Neuronal stem cell (in vitro differentiated cells): ENCODE measurements at places on chromosomes 12 and 14.

- no peak for DNase-seq
Measured at GRCh38 chr14:61542848-61543790, 152.2 kb upstream of the HIF1A start.

GRCh38 chr14:78767436-78767835 lies 597.3 kb downstream of the NRXN3 start:
- no peak for DNase-seq

DNA sequence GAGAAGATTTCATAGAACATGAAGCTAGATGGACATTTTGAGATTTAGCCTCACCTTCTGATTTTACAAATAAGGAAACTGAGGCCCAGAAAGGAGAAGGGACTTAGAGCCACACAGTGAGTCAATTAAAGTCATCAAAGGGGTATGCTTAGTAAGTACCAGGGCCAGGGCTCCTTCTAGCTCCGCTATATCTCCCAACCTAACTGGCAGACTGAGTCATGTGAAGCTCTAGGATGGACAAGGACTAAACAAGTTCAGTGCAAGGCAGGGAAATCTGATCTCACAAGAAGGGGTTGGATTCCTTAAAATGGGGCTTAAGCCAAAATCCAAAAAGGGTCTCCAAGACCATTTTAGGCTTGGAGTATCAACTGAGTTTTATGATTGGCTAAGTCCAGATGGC lies 215.8 kb downstream of the PHLDA1 start:
- DNase-seq = no peak

DNA sequence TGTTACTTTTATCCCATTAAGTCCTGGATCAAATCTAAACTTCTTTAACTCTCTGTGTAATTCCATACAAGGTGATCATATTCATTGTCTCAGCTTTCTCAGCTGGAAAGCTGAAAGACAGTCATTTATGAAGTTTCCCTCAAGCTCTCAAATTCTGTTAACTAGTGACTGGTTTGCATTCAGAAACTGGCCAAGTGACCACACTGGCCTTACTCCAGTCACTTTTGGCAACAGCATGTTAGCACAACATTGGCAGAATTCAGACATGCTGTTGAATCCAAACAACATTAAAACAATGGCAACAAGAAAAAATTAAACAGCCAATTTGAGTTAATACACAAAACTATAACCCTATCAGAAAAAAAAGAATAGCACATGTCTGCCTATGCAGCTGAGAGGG lies 343.3 kb downstream of the MDGA2 start:
- DNase-seq = no peak

GRCh38 chr14:90514566-90514965 lies 117.7 kb downstream of the CALM1 start:
- no peak for DNase-seq

GRCh38 chr14:55964091-55964490 lies 154.1 kb upstream of the PELI2 start:
- DNase-seq = no peak

DNA sequence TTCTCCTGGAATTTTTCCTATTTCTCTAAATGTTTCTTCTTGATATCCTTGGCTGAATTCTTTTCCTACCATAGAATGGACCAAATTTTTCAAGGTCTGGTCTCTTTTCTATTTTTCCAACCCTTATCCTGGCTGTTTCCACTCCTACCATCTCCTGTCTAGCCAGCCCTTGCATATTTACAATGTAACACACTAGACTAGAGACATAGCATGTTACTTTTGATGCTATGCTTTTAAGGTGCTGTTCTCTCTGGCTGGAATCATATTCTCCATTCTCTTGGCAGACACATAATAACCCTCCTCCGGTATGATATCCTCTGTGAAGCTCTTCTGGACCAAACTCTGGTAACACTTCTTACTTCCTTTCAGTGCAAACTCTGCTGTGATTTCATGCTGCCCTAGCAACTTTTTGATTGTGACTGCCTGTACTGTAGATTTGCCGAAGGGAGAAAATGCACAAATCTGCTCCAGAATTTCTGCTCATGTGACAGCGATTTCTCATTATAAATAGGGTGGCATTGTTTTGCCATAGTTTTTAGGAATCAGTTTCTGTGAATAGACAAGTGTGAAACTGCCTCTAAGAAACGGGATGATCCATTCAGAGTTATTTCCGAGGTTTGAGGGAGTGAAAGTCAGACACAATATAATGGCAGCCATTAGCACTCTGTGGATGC lies 284.4 kb downstream of the MDGA2 start:
- no peak for DNase-seq

GRCh38 chr14:50937325-50937724 lies 7.0 kb downstream of the PYGL start:
- DNase-seq = no peak

DNA sequence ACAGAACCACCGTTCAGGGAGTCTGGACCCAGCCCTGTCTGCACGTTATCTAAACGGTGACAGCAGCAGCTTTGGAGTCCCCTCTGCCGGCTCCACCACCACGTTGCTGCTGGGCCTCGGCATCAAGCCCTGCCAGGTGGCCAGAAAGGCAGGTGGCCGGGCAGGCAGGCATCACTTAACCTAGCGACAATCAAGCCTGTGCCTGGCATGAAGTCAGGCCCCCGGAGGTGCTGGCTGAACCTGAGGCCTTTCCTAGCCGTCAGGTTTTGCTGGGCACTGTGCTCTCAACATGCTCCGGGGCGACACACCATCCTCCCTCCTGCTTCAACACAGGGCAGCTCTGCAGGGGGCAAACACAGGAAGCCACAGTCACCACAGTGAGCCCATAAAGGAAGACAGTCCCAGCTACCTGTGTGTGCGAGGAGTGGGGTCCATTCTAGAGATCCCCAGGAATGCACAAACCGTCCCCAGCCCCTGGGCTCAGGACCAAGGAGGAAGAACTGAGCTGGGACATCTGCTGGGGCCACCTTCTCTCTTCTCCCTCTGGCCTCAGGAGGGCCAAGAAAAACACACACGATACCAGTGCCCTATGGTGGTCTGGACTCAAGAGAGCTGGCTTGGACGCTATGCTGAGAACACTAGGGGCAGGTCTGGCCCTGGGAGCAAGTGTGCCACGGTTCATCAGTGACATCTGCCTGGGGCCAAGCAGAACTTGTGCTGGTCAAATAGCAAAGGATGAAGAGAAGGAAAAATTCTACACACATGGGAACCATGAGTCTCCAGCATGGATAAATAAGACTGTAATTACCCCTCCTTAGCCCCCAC lies 44.7 kb downstream of the CCDC88C start:
- DNase-seq = no peak

GRCh38 chr12:31020385-31021166 lies 53.1 kb upstream of the DDX11 start:
- no peak for DNase-seq

DNA sequence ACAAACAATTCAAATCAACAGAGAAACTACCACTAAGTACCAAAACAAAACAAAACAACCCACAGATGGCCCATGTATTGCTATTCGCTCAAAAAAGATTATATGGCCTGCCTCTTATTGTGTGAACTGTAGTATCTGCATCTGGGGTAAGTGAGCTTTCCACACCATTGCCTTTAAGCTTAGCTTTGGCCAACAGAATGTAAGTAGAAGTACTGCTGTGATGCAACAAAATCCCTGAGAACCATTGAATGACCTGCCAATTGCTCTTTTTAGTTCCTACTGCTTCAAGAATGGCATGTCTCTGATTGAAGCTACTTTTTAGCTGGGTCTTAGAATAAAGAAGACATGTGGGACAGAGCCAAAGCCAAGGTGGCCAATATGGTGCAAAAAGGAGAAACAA lies 32.5 kb downstream of the PPFIA2 start:
- no peak for DNase-seq

GRCh38 chr12:91194500-91194899 lies 11.9 kb upstream of the DCN start:
- DNase-seq = no peak

DNA sequence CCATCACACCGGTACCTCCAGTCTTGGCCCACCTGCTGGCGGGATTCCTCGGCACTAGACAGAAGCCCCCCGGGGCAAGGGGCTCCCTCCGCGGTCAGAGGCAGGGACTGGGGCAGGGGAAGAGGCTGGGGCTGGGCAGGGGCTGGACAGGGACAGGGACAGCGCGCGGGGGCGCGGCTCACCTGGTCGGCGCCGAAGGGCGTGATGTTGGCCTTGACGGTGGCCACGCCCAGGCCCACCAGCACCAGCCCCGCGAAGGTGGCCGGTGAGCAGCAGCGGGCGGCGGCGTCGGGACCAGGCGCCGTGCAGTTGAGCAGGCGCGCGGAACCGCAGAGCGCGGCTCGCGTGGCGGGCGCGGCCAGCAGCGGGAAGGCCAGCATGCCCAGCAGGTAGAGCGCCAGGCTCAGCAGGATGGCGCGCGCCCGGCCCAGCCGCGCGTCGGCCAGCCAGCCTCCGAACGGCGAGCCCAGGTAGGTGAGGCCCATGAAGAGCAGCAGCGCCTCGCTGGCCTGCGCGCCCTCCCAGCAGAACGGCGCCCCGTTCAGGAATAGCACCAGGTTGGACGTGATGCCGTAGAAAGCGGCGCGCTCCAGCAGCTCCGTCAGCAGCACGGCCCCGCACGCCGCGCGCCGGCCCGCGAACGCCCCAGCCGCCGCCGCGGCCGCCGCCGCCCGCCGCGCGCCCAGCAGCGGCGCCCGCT lies 392 bp downstream of the SLC15A4 start:
- no peak for DNase-seq

- no peak for DNase-seq
Measured at GRCh38 chr12:131507881-131508280, 203.0 kb upstream of the SFSWAP start.

GRCh38 chr14:76647697-76648298 lies 113.5 kb upstream of the VASH1 start:
- DNase-seq = peak; percentile 30

DNA sequence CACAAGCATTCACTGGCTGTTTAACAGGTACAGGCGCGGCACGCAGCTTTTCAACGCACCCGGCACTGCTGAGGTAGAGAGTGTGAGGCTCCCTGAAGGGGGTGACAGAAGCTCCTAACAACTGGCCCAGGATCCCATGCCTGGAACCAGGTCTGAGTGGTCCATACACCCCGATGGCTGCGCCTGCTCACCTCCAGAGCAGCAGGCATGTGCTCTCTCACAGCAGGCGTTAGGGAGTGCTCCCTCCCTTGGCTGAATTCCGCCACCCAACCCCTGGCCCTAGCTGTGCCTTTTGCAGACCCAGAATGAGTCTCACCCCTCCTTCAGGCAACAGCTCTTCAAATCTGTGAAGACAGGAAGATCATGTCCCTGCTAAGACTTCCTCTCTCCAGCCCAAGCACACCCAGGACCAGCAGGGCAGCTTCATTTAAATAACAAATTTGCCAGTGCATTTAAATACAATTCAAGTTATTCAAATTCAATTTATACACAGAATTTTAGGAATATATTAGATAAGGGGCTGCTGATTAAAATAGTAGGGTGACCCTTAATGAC lies 86.0 kb downstream of the SETD3 start:
- no peak for DNase-seq

- no peak for DNase-seq
Measured at GRCh38 chr14:23060536-23061260, 3.4 kb upstream of the CDH24 start.

DNA sequence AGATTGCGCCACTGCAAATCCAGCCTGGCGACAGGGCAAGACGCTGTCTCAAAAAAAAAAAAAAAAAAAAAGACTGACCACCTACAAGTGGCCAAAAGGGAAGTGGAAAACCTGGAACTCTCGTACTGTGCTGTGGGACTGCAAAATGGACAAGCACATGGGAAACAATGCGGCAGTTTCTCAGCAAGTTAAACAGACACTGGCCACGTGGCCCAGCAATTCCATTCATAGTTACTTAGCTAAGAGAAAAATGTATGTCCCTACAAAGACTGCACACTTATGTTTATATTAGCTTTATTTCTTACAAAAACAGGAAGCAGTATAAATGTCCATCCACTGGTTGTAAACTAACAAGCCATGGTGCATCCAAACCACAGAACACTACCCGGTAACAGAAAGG lies 5.6 kb downstream of the CHFR start:
- no peak for DNase-seq

- peak; percentile 14 for DNase-seq
Measured at GRCh38 chr12:130014485-130014807, 110.6 kb upstream of the TMEM132D start.

GRCh38 chr14:79293482-79294177 lies 917.7 kb downstream of the DIO2 start:
- no peak for DNase-seq

DNA sequence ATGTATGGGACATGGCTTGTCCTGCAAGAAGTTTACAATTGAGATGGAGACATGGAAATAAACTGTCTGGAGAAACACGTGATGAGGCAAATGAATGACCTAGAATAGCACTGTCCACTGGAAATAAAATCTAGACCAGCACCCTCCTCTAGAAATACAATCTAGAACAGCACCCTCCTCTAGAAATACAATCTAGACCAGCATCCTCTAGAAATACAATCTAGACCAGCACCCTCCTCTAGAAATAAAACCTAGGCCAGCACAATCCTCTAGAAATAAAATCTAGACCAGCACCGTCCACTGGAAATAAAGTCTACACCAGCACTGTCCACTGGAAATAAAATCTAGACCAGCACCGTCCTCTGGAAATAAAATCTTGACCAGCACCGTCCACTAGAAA lies 69.2 kb upstream of the RFLNA start:
- no peak for DNase-seq

DNA sequence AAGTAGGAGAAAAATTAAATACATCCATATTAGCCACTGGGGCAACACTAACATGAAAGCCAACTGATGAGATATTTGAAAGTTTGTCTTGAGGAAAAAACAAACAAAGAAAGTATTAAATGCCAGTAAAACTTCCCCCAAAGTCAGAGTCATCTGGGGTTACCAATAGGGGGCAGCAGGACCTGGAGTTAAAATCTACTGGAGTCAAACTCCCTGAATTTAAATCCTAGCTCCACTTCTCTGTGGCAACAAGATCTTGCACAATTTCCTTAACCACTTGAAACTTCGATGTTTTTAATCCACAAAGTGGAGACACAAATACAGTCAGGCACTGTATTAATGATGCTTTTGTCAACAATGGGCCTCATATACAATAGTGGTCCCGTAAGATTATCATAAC lies 14.4 kb downstream of the PLEKHG7 start:
- no peak for DNase-seq

GRCh38 chr12:23221066-23221465 lies 596.1 kb downstream of the ETNK1 start:
- no peak for DNase-seq

DNA sequence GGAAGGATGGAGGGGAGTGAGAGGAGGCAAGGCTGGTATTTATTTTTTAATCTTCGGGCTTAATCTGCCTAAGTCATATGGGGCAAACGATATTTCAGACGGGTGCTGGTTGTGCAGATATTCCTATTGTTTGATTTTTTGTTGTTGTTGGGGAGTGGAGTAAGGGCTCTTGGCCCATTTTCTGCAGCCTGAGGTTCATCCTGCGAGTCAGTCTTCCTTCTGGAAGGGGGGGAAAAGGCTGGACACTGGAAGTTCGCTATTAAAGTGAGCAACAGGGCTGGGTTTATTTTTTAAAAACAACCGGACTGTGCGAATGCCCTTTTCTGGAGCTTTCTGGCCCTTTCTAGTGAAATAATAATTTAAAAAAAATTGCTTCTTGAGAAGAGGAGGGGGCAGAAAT lies 2.3 kb downstream of the NRXN3 start:
- DNase-seq = no peak

GRCh38 chr12:128848371-128848770 lies 4.9 kb upstream of the GLT1D1 start:
- no peak for DNase-seq

- DNase-seq = no peak
Measured at GRCh38 chr12:106907411-106907810, 48.3 kb upstream of the TMEM263 start.
